ENCODE measurements at places on chromosomes 5 and 9.

DNA sequence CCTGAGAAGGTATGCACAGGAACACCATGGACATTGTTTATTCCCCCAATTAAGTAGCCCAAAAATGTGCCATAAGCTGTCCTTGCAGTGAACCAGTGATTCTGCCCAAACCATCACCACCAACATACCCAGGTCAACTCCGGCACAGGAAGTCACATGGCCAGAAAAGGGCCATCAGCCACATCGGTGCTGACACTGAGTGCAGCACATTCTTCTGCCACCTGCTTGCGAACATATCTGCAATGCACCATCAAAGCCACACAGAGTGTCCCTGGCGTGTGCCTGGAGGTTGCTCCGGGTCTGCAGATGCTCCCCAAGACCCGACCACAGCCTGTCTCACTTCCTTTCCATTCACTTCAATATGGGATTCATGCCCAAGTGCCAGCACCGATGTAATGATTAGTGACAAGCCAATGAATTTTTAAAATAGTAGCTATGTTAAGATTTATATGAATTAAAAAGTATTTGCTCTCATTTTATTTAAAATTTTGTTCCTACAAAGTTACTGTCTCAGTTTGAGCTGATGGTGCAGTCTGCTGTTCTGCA is 37.6 kb downstream of the SYK start:
- DNase-seq = no peak

DNA sequence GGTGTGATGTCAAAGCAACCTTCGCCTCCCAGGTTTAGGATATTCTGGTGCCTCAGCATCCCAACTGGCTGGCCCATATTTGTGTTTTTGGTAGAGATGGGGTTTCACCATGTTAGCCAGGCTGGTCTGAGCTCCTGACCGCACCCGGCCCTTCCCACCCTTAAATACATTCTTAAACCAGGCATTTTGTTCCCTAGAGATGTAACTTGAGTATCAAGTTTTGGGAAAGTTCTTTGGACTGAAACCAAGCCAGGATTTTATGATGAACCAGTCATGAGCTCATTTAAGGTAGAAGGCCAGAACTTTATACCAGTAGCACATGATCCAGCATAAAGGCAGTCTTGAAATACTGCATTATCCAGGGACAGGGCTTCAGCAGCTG is 3.5 kb downstream of the RPL7A start:
- no peak for DNase-seq

DNA sequence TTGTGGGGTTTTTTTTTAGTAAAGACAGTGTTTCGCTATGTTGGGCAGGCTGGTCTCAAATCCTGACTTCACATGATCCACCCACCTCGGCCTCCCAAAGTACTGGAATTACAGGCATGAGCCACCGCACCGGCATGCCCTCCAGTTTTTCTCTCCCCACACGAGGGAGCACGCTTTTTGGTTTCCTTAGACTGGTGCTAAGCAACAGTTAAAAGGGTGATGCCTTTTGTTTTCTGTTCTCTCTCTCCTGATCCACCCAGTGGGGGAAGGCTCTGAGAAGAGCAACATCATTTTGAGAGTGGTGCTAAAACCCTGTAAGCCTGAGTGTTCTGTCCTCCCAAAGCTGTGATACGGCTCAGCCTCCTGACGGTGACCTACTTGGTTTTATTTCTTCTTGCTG is 146.6 kb downstream of the MAN2A1 start:
- DNase-seq = no peak

- no peak for DNase-seq
These were observed 504.5 kb downstream of the MAN2A1 start for GRCh38 chr5:110194191-110194590.

DNA sequence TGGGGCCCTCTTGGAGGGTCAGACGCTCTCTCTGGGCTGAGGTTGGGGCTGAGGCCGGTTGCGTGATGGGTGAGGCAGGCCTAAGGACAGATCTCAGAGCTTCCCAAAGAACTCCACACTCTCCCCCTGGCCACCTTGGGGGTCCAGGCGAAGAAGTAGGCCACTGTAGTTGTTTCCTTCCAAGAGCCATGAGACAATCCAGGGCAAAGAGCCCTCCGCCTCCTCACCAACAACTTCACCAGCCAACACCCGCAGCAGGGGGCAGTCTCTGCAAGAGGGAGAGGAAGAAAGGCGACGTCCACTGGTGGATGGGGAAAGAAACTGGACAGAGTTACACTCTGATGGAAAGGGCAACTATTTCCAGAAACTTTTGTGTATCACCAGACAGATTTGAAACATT is 10.7 kb downstream of the SLC35A4 start:
- no peak for DNase-seq

DNA sequence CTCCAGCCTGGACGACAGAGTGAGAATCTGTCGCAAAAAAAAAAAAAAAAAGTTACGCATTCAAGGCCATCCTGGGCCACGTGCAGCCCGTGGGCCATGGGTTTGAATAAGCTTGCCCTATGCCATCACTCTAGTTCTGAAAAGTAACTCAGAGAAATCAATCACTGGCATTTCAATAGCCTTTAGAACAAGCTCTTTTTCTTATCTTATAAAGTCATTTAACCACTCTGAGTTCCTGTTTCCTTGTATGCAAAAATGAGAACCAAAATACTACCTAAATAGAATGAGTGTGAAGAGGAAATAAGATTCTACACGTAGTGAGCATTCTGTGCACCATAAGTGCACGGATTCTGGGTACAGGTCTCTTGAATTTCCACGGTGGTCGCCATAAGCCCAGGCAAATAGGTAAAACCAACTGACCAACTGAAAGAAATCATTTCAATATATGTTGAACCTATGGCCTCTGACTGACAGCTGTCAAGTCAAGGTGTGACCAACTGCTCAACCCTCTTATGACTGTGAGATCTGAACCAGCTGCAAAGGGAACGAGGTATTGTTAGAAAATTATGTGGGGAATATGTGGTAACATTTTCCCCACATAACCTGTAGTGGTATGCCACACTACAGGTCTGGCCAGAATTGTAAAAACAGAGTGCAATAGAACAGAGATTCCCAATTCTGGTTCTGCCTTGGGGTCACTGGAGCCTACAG is 143.9 kb upstream of the LHFPL2 start:
- no peak for DNase-seq

GRCh38 chr5:140246378-140247122 is 56.4 kb downstream of the PFDN1 start:
- DNase-seq = no peak

DNA sequence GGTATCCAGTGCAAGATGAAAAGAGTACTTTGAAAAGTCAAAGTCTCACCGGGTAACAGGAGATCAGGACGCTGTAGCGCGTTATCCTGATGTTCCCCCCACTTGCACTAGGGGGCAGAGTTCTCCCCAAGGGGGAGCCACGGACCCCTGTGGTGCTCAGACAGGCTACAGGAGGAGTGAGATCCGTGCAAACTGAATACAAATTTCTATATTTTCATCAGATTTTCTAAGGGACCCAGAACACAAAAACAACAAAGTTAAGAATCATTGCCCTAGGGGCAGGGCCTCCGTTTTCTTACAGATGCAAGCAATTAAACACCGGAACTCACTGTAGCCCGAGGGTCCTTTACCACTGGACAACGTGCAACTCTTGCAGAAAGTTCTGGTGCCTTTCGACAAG is 2.0 kb downstream of the MYO10 start:
- peak; percentile 8 for DNase-seq

GRCh38 chr5:124951661-124952060 is 205.2 kb upstream of the ZNF608 start:
- DNase-seq = no peak

DNA sequence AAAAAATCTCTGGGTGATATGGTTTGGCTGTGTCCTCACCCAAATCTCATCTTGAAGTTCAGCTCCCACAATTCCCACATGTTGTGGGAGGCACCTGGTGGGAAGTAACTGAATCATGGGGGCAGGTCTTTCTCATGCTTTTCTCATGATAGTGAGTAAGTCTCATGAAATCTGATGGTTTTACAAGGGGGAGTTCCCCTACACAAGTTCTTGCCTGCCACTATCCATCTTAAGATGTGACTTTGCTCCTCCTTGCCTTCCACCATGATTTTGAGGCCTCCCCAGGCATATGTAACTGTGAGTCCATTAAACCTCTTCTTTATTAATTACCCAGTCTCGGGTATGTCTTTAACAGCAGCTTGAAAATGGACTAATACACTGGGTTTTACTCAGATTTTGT is 513.9 kb downstream of the TLE4 start:
- no peak for DNase-seq

GRCh38 chr9:128344931-128345605 is 4.7 kb downstream of the SLC27A4 start:
- no peak for DNase-seq

DNA sequence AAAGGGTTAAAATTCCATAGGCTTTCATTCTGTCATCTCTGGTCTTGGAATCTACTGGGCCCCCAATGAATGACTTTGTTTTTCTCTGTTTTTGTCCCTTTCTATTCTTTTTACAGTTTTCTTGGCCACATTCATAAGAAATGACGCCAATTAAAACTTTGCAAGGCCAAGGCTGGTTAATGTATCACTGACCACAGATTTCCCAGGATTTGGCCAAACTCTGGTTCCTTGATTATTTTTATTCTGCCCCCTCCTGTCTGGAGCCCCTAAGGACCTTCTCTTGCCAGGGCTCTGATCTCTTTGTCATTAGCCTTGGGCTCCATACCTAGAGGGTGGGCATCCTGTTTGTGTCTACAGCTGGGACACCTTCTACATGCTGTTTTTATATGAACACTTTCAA is 388.9 kb upstream of the PAPPA start:
- DNase-seq = no peak

DNA sequence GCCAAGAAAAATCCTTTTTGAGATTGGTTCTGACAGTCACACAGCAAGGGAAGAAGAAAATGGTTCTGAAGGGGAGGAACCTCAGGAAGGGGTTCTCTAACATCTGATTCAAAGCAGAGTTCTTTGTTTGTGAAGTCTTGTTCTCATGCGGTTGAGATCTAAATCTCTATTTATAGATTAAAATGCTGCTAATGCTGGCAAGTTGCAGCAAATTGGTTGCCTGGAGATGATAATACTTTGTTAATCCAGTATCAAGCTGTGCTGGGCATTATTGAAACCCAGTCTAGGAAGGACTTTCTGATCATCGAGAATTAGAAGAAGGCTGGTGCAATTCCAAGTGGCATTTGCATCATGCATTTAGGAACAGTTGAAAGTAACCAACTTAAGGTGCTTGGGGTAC is 34.0 kb upstream of the SLC28A3 start:
- DNase-seq = no peak

- no peak for DNase-seq
These were observed 545.2 kb downstream of the CSNK1G3 start for GRCh38 chr5:124056991-124057723.

- DNase-seq = no peak
These were observed 5.5 kb upstream of the TNIP1 start for GRCh38 chr5:151086192-151086869.

GRCh38 chr9:127446713-127447415 is 4.3 kb downstream of the RPL12 start:
- DNase-seq = no peak

DNA sequence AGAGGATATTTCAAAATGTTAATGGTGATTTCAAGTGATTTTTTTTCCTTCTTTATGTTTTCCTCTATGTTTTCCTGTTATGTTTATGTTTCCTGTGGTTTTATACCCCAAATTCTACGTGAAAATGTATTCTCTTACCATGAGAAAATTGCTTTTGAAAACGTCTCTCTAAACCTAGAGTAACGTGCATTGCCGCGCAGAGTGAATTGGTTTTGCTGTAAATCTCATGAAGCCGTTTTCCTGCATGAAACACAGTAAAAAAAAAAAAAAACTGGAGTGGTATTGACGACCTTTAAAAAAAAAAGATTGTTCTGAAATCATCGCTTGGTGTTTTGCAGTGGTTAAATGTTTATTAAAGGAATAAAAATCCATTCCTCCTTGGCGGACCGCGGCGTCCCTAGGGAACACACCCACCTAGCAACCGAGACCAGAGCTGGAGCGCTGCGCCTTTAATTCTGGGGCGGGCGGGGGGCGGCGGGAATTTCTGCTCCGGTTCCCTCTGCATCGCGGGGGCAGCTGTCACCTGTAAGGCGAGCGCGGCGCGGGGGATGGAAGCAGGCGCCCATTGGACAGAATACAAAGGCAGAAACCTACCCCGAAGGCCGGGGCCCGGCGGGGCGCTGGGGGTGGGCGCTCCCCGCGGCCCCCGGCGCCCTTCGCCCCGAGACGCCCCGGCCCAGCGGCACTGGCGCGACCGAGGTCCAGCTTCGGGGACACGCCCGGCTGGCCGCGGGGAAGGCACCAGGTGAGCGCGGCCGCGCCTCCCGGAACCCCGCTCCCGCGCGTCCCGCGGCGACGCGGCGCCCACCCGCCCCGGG is at the start of gene SOWAHA:
Gene SOWAHA (plus strand): TSS at position 522 of the 818 bp plus-strand sequence. CDS start 320 bp downstream, outside the sequence.
- no peak for DNase-seq

GRCh38 chr5:155080721-155081120 is 67.2 kb downstream of the KIF4B start:
- DNase-seq = no peak

DNA sequence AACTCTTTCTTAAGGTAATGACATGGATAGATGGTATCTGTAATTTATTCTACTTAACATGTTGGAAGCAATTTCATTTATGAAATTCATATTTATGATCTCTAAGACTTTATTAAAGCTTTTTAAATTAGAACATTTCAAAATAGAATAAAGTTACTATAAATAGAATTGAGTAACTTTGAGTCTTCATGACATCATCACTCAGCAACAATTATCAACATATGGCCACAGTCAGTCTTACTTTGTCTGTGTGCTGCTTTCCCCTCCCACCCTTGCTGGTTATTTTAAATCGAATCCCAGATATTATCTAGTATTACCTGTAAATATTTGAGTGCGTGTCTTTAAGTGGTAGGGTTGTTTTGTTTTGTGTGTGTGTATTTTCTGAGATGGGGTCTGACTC is 65.2 kb downstream of the IPO11 start:
- DNase-seq = no peak

DNA sequence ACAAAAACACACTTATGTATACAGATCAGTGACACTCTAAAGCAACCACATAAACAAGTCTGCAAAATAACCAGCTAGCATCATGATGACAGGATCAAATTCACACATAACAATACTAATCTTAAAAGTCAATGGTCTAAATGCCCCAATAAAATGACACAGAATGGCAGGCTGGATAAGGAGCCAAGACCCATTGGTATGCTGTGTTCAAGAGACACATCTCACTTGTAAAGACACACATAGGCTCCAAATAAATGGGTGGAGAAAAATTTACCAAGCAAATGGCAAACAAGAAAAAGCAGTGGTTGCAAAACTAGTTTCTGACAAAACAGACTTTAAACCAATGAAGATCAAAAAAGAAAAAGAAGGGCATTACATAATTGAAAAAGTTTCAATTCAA is 26.0 kb downstream of the GAPT start:
- no peak for DNase-seq

DNA sequence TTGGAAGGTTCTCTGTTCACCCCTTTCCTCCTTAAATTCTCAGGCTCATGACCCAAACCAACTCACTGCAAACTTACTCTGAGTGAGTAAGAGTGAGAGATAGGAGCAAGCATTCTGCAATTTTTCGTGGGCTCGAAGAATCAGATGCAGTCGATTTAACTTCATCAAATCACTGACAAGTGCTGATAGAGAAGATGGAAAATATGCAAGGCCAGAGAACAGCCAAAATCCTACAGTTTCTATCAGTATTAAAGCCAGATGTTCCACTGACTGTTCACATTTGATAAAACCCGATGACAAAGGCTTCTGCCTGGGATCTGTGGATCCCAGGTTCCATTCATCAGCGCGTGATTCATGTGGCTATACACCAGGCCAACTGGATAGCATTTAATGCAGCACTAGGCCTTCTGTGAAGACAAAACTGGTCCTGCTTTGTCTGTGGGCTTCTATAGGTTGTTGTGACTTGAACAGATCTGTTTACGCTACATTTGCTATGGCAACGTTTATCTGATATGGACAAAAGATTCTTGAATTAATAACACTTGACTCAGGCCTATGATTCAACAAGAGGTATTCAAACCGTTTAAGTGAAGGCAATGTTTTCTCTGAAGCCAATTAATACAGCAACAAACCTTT is 251.2 kb downstream of the NFIB start:
- no peak for DNase-seq

Data from stimulated activated CD4-positive, alpha-beta T cell treated with anti-CD3 and anti-CD28 coated beads, Interleukin-15, amount 100 ng/mL, for 1 hour (primary cell).